NCI-H1105 (cell line): ENCODE measurements at places on chromosomes 1 and 21.

DNA sequence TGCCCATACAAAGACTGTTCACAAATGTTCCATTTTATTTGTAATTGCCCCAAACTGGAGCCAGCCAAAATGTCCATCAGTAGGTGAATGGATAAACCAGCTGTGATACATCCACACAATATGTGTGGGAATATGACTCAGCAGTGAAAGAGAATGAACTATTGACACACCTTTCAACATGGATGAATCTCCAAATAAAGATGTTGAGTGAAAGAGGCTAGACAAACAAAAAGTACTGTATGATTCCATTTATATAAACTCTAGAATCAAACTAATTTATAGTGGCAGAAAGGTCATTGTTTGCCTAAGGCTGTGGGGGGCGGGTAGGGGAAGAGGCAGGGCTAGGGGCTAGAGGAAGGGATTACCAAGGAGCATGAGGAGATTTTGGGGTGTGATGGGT, 4.5 kb downstream of the DHCR24 start:
- no peak for DNase-seq

- DNase-seq: no peak
Measured at GRCh38 chr1:33332357-33332789, 11.5 kb upstream of the A3GALT2 start.

DNA sequence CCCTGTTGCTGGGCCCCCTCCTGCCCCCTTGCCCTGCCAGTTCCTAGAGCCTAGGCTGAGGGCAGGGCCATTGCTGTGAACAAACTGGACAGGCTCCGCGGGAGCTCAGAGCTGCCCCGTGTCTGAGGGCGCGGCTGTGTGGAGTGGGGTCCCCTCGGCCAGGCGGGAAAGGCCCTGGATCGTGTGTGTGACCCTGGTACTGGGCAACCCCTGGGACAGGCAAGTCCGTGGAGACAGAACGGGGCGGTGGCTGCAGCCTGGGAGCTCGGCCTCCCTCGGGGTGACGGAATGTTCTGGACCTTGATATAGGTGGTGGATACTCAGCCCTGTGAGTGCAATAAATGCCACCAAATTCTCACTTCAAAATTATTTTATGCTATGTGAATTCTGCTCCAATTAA, 27.7 kb upstream of the C1orf159 start:
- no peak for DNase-seq

DNA sequence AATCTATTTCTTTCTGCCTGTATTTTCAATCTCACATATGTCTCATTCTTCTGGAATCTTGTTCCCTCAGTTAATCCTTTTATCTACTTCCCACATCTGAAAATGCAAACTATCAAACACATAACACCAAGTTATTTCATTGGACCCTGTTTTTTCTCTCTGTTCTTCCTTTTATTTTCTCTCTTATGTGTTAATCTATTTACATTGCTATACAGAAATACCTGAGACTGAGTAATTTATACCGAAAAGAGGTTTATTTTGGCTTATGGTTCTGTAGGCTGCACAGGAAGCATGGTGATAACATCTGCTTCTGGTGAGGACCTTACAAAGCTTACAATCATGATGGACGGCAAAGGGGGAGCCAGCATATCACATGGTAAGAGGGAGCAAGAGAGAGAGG, 247.6 kb downstream of the TGFB2 start:
- no peak for DNase-seq

DNA sequence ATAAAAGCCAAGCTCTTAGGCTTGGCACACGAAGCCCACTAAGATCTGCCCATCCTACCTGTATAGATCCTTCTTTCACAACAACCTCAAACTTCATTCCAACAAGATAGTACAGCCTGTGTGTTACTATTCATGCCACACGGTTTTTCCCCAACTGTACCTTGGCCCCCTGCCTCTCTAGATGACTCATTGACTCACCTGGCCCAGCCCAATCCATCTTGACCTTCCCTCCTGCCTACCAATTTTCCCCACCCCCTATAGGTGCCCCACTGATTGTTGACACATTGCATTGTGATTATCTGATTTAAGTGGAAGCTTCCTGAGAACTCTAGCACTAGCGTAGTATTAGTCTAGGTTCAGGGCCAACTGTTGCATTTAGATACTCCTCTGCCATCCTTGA, 2.0 kb upstream of the CD101 start:
- DNase-seq: no peak

GRCh38 chr1:235465066-235465465, 39.2 kb downstream of the B3GALNT2 start:
- no peak for DNase-seq

DNA sequence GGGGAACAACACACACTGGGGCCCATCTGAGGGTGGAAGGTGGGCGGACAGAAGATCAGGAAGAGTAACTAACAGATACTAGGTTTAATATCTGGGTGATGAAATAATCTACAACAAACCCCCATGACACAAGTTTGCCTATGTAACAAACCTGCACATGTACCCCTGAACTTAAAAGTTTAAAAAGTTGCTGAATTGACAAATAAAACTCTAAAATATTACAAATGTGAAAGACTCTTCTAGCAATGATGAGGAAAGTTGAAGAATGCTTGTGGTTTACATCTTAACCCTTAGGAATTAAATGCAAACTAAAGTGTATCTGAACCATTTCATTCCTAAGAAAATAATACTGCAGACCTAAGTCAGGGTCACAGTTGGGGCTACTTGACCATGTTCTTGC, 525.6 kb upstream of the CAMK1G start:
- DNase-seq: no peak

DNA sequence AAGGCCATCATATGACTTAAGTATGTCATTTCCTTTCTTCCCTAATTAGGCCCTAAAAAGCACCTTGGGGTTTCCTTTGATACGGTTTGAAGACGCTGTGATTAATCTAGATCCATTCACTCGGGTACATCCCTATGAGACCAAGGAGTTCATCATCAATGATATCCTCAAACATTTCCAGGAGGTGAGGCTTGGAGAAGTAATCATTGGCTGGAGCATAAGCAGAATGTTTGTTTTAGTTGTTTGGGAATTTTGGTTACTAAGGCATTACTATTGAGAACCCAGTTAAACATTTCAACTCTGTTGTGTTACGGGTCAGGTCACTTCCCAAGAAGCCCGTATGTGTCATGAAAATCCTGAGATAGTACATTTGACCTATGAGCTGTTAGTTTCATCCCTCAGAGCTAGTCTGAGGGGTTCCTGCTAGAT, 185.2 kb downstream of the VPS13D start:
- DNase-seq: no peak

- no peak for DNase-seq
Measured at GRCh38 chr1:86502721-86503405, 34.1 kb downstream of the CLCA1 start.

DNA sequence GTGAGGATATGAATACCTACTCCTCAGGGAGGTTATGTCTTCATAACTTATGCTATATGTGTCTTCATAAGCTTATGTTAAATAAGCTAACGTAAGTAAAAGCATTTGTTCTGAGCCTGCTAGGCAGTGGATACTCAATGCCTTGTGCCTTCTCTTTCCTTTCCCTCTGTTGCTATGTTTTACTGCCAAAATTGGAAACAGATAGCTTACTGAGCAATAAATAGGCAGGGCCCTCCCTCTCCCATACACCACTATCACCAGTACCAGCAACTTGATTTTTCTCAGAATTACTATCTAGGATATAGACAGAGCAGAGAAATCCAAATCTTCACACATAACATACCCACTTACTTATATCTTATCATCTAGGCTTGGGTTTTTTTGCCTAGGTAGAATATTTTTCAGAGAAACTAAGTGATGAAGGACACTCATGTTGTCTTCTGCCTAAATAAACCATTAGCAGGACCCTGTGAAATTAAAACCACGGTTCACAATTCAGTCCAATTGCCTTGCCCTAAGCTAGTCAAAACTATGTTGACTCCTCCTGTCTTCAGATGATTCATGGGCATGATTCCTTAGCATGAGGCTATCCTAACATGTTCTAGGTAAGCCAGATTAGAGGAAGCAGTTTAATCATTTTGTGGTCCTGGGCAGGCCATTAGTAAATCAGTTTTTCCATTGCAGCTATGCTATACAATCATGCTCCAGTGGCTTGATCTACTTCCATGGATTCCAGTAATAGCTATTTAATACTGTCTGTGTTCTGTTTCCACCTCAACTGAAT, 15.9 kb upstream of the LRRC8C start:
- no peak for DNase-seq

DNA sequence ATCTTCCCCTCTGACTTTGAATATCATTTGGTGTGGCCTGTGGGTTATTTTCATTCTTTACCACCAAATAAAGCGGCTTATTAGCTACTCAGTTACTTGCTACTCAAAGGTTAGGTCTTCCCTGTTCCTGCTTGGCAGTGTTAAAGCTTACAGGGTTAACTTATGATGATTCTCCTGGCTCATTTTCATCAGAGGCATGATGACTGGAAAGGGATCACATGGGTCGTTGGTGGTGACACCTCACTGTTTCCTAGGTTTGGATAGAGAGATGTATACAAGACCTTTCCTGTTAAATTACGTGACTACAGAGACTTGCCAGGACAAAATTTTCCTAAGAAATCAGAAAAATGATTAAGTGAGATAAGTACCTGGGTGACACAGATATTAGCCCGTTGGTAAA, 27.4 kb downstream of the MRPS6 start:
- DNase-seq: no peak

DNA sequence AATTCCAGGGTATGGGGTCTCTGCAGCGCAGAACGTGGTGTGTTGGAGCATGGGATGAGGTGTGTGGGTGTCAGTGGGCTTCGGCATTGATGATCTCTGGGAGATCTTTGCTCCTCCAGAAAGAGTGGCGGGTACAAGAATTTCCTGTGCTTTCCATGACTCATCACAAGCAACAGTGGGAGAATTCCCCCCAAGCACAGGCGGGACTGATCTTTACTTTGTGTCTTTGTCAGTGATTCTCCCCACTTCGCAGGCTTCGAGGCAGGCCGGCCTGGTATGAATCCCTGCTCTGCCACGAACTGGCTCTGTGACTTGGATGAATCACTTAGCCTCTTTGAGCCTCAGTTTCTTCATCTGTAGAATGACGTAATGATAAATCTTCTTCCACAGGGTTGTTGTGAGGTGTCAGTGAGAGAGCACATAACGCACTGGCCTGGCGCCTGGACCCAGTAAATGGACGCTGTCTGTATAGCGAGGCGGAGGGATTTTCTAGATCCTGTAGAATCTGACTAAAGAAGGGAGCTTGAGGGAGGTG, 2.0 kb downstream of the OPRD1 start:
- DNase-seq: no peak

DNA sequence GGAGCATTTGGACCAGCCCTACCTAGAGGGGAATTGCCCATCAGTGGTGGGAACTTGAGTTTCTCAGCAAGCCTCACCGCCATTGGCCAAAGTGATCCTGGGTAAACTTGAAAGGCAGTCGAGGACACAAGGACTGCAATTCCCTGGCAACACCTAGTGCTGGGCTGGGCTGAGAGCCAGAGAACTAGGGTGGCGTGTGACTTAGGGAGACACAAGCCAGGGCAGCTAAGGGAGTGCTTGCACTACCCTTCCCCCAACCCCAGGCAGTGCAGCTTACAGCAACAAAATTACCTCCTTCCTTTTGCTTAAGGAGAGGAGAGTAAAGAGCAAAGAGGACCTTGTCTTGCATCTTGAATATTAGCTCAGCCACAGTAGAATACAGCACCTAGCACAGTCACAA, 176.9 kb upstream of the PRMT6 start:
- DNase-seq: peak; percentile 68

DNA sequence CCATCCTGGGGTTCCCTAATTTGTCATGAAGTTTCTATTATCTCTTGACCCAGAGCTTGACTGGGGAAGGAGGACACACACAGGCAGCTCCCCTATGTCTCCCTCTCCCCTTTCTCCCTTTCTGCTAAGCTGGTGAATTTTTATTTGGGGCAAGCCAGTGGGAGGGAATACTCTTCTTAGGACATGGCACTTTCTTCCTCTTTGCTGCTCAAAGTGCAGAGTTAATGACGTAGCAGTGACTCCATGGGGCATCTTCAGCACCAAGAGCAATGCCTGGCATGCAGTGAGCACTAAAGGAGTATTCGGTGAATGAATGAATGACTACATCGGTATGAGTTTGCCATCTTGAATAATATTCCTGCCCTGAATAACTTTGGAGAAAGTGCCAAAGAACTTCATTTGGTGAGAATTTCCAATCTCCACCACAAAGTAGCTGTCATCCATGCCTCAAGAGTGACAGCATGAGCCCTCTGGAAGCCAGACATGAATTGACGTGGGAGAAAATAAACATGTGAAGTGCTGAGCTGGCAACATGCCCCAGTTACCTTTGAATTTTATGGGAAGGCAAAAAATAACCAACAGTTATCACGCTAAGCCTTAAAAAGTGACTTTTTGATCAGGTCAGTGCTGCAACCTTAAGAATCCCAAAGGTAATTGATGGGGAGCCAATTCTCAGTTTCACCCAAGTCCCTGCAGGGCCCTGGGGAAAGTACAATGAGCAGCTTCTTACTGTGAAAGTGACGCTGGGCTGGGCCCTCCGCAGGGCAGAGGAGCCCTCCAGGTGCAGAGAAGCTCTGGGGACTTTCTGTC, 22.1 kb upstream of the ATF3 start:
- no peak for DNase-seq

DNA sequence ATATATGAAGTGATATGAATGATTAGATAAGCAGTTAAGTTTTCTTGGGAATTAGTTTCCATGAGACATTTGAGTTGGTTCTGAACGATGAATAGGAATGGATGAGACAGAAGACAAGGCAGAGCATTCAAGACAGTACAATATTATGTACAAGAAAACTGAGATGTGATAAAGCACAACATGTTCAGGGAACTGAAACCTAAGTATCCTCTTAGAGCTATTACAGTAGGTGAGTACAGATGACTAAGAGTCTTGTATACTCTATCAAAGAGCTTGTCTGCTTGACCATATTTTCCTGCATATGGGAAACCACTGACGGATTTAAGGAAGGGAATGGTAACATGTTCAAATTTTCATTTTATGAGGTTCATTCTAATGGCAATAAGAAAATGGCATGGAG, 61.6 kb downstream of the NME7 start:
- no peak for DNase-seq

- no peak for DNase-seq
Measured at GRCh38 chr1:33880305-33880704, 16.4 kb downstream of the HMGB4 start.

DNA sequence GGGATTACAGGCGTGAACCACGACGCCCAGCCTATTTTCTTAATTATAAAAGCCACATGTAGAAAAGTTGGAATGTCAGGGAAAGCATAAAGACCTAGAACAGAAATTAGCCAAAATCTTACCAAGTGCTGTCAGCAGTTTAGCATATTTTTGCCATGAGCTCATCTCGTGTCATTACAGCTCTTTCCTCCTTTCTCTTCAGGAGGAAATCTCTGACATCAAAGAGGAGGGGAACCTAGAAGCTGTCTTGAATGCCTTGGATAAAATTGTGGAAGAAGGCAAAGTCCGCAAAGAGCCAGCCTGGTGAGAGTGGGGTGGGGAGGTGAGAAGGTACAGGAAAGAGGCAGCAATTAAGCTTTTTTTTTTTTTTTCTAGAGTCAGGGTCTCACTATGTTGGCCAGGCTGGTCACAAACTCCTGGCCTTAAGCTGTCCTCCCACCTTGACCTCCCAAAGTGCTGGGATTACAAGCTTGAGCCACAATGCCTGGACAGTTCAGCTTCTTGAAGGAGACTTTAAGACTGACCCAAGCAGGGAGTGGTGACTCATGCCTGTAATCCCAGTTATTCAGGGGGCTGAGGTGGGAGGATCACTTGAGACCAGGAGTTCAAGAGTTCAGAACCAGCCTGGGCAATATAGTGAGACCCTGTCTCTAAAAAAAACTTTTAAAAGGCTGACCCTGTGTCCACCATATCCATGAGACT, 8.4 kb upstream of the BGLAP start:
- no peak for DNase-seq
